ENCODE measurements at places on chromosomes 6 and 20.

GRCh38 chr6:15443119-15443830, 197.4 kb downstream of the JARID2 start:
- peak; percentile 83 for DNase-seq

DNA sequence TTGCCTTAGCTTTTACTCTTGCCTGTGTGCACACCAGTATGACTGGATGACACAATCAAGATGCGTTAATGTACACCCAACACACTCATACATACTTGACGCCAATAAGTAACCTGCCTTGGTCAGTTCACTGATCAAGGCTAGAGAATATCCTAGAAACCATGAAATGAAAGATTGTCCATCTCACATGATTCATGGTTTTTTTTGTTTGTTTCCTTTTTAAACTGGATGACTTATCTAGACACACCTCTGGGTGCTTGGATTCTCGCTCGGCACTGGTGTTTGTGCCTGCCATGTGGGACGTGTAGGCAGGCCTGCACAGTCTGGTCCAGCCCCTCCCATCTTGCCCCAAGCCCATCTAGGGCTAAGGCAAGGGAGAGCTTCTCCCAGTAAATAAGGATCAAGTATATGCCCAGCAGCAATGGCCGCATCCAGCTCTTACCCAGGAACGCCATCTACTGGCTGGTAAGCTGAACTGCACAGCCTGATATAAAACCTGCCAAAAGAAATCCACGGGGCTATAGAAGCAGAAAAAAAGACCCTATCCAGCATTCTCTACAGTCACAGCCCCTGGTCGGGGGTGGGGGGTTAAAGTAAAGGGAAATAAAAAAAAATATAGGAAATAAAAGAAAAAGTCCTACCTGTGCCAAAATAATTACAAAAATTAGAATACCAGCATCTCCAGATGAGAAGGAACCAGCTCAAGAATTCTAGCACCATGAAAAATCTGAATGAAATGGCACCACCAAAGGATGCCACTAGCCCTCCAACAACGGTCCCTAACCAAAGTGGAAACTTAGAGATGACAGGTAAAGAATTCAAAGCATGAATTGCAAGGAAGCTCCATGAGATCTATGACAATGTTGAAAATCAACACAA, 73.3 kb downstream of the OTOR start:
- peak; percentile 41 for DNase-seq

- no peak for DNase-seq
Measured at GRCh38 chr6:45487645-45488044, 109.9 kb upstream of the SUPT3H start.

DNA sequence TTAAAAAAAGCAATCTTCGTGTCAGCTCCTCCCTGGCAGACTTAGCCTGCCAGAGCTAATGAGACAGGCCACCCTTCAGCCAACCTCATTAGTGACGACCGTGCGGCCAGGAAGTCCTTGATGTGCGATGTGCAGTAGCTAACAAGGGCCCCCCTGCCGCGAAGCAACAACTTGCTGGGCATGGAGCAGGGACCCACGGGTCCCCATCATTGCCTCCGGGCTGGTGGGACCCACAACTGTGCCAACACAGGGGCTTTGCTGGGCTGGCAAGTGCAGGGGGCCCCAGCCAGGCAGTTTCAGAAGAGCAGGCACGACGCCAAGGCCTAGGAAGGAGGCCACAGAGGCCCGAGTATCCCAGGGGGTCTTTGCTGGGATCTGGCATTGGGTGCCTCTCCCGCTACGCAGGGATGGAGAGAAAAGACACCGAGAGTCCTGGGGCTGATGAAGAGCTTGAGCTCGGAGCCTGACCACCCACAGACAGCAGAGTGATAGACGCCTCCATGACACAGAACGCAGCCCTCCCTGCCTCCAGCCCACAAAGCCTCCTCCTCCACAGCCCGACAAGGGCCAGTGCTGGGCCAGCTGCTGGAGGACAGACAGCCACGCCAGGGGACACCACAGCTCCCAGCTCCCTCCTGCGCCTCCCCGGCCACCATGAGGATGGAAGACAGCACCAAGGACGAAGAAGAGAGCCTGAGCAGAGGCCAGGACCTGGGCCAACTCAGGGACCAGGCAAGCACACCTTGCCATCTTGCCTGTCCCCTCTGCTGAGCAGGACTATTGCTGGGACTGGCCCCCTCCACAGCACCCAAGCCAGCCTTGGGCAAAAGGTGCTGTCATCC, 96.6 kb downstream of the YTHDF1 start:
- DNase-seq, result no peak

GRCh38 chr20:10007747-10008146, 27.0 kb upstream of the ANKEF1 start:
- DNase-seq, result no peak

DNA sequence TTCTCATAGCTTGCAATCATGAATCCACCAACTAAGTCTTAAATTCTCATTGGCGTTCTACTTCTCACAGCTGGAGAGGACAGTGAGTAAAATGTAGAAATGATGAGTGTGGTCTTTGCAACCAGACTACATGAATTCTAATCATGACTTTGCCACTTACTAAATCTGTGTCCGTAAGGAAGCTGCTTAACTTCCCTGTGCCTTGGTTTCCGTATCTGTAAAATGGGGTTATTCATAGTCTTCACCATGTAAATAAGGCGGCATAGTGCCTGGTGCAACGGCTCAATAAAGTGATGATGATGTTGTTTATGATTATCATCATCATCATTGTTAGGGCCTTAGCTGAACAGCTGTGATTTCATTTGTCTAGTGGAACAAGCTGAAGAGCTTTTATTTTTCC, 12.6 kb downstream of the CFAP206 start:
- no peak for DNase-seq

- DNase-seq, result peak; percentile 17
Measured at GRCh38 chr6:159633196-159633595, 59.8 kb downstream of the SOD2 start.

DNA sequence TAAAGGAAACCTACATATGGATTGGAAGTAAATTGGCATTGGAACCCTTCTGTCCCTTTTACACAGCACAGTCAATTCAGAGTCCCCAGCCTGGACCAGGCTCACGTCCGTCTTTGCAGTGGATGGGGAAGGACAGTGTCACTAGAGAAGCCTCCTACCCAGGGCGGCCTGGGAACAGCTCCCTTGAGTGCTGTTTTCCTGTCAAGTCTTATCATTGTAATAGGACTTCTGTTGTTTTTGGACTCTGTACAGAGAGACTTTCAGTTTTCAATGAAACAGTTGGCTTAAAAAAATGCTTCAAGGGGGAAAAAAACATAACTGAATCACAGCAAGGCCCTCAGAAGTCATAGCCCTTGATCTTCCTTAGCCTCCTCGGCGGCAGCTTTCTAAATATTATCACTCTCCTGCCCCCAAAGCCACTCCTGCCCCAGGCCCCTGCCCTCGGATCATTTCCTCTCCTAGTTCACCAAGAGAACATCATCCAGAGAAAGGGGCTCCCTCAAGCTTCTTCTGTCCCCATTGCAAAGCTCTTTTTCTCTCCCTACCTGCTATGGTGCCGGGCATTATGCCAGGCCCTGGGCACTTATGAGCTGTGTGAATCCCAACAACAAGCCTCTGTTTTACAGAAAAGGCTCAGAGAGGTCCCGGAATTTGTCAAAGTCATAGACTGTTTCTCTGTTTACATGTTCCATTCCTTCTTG, 37.8 kb upstream of the CNKSR3 start:
- DNase-seq, result no peak

GRCh38 chr20:40291493-40292135, 397.4 kb downstream of the MAFB start:
- DNase-seq, result no peak

DNA sequence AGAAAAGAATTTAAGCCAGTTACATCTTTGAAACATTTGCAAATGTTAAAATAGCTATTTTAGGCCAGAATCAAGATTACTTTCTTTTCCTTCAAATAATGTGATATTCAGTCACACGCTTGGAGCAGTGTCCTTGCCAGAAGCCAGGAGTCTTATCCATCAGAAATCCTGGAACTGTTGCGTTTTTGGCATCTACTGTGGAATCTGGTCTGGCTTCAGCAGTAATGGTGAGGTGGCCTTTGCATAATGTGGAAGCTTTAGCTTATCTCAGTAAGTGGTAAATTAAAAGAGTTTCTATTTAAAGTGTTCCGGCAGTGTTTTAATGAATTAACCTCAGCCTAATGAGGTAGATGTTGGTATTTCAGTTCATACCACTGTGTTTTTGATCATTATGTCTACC, 97.6 kb downstream of the FIG4 start:
- DNase-seq, result no peak

DNA sequence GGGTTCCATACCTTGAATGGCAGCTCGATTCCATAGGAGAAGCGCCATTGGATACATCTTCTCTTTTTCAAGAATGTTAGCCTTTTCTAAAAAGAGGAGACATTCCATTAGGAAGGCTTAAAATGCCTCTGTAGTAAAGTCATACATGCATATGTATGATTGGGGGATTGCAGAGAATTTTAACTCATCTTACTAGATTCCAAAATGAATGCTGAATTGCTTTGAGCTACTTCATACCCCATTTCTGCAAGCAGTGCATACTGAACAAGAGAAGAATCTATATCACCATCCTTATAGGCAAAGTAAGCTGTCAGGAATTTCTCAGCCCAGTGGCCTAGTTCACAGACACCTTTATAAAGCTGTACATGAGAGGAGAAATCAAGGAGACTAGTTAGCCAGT, 80.3 kb downstream of the NDUFAF5 start:
- DNase-seq, result no peak

DNA sequence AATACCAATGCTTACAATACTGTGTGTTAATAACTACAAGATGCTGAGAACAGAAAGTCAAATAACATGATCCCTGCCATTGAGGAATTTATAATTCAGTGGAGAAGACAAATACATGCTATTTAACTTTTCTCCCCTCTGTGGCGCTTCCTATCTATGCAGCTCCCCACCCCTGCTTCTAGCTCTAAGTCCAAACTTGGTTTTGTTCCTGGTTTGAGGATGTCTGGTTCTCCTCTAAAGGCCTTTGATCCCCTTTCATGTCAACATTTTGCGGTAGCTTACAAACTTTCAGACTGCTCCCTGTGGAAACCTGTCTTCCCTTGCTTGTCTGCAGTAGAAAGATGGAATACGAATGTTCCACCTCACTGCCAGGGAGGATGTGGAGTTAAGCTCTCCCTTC, 18.4 kb upstream of the REPS1 start:
- DNase-seq, result no peak

DNA sequence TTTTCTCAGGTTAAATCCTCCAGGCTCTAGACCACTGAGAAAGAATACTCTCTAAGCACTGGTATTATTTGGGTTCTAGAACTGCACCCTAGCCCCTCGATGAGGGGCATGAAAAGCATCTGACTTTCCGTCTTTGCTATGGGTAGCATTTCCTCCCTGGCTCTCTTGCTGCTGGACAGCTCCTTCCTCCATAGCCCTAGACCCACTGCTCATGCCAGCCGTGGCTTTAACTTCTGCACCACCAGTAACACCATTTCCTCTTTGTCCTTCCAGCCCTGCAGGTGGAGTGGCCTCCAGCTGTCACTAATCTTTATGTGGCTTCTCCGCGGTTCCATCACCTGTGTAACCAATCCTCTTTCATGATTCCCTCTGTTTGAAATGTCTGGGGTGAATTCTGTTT, 194.9 kb downstream of the SCP2D1 start:
- DNase-seq, result no peak

GRCh38 chr20:54557806-54558590, 82.6 kb downstream of the DOK5 start:
- DNase-seq, result no peak

- DNase-seq, result no peak
Measured at GRCh38 chr6:138285800-138286199, 67.5 kb upstream of the PBOV1 start.

DNA sequence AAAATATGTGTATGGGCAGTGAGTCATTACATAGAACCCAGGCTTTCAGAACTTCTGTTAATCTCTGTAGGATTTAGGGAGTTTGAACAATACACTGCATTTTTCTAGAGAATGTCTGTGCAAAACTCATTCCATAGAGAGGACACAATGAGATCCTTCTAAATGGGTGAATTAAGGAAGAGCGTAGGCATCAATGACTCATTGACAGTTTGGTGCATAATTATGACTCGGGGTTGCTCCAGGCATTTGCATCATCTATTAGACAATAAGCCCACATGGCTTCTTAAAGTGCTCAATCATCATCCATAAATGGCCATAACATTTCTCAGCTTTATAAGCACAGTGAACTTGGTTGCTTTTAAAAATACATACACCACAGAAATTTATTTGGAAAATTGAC, 625.5 kb downstream of the CDH26 start:
- no peak for DNase-seq

DNA sequence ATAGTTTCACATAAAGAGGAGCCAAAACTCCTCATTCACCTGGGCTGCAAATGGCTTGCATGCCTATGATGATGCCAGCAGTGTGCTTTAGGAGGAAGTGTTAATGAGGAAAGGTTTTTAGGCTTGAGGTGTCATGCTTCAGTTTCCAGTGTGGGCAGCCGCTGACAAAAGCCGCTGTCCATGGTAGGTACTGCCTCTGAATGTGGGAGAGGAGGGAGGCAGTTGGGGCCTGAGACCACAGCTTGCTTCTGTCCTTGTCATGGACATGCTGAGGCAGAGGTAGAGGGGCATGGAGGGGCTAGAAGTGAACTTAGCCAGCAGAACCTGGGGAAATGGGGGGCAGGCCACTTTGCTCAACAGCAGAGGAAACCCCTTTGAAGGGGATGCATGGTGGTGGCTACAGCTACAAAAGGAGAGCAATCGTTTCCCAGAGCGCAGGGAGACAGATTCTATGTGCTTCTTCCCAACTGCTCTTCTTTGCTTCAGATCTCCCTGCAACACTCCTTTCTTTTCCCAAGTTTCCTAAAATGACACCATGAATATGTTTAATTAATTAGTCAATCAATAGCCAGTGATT, 372.1 kb upstream of the CNR1 start:
- DNase-seq, result no peak

GRCh38 chr6:4055420-4056041, 23.4 kb downstream of the FAM217A start:
- peak; percentile 83 for DNase-seq

DNA sequence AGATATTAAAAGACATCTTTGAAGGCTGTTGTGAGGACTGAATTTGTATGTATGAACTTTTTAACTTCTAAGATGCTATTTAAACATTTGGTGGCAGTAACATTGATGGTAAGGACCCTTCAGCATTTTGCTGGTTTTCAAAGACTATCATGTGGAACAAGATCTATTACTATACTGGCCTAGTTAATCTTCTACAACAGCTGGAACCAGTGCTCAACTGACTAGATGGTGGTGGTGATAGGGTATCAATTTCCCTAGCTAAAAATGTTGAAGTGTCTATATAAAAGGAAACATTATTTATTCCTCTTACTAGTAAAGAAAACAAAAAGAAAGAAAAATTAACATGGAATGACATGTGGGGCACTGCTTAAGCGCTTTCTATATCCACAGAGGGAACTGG, 195.7 kb downstream of the TASP1 start:
- DNase-seq, result no peak

GRCh38 chr6:169470790-169471189, 217.1 kb upstream of the THBS2 start:
- no peak for DNase-seq
